Neural progenitor cell (in vitro differentiated cells): ENCODE measurements at places on chromosomes 13 and 19.

DNA sequence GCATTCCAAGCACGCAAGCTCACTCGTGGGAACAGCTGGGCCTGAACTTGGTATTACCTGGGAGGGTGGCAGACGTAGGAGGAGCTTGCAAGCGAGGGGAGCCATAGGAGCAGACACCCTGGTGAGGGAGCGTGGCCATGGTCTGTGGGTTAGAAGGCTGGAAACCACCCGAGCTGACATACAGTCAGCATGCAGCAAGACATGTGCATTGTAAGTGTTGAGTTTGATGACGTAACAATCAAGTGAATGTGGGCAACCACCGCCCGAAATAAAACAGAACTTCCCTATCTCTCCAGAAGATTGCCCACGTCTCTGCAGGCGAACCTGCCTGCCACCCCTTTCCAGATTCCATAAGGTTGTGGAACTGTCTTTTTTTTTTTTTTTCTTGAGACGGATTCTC lies 26.8 kb downstream of the UBXN6 start:
- DNase-seq: no peak

- DNase-seq: no peak
These were observed 10.6 kb upstream of the ZNF556 start for GRCh38 chr19:2856457-2857050.

- DNase-seq: no peak
These were observed 10.3 kb downstream of the SCEL start for GRCh38 chr13:77545626-77546412.

- DNase-seq: no peak
These were observed 617.0 kb downstream of the UQCRFS1 start for GRCh38 chr19:28595722-28596480.

GRCh38 chr19:46435009-46435408 lies 6.3 kb upstream of the PNMA8C start:
- no peak for DNase-seq

GRCh38 chr13:97459215-97459777 lies 25.3 kb downstream of the RAP2A start:
- no peak for DNase-seq

DNA sequence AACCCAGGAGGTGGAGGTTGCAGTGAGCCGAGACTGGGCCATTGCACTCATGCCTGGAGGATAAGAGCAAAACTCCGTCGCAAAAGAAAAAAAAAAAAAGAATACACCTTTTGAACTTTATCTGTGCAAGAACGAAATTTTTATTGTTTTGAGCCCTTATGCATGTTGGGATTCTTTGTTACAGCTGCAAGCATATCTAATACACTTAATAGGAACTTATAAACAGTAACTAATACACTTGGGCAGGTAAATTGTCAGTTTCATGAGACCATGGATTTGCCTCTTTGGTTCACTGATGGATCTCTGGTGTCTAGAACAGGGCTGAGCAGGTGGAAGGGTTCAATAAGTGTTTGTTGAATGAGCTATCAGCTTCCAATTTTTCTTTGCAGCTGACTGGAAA lies 108.1 kb downstream of the CACNA1A start:
- DNase-seq: no peak

- no peak for DNase-seq
These were observed 38.1 kb upstream of the RANBP3 start for GRCh38 chr19:6015841-6016545.

- DNase-seq: no peak
These were observed 62.4 kb downstream of the TEX29 start for GRCh38 chr13:111382877-111383276.

DNA sequence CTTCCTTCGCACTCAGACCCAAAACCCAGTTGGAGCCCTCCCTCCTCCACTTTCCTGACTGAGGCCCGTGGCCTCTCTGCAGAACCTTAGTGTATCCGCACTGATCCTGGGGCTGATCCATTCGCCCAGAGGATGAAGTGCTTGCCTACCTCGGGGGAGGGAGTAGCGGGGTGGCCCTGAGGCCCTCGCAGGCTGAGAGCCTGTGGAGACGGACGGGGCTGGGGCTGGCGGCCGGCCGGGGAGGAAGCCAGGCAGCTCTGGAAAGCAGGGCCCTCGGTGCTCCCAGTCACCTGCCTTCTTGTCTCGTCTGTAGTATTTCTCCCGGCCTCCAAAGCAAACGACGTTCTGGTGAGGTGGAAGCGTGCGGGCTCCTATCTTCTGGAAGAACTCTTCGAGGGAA lies 1.3 kb downstream of the PROZ start:
- DNase-seq: no peak

DNA sequence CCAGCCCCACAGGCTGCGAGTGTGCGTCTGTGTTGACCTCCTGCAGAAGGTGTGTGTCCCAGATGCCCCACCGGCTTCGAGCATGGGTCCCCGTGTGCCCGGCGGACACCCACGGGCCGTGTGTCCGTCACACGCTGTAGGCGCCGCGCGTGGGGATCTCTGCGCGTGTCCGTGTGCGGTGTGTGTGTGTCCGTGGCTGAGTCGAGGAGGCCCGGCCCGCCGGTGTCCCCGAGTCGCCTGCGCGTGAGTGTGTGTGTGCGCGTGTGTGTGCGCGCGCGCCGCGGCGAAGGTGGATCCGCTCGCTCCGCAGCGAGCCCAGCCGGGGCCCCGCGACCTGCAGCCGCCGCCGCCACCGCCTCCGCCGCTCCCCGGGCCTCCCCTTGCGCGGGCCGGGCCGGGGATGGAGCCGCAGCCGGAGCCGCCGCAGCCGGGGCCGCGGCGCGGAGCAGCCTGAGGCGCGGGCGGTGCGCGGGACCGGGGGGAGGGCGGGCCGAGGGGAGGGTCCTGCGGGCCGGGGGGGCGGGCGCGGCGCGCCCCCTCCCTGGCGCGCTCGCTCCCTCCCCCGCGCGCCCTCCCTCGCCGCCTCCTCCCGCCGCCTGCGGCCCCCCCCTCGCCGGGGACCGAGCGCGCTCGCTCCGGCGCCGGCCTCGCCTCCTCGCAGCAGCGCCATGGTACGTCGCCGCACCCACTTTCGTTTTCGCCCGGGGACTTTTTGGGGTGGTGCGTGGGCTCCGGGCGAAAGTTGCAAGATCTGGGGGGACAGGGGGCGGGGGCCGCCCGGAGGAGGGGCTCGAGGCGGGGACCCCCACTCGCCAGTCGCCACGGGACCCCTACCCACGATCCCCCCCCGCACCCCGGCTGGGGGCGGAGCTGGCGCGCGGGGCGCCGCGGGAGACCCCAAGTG lies 7.1 kb upstream of the NFIC start:
- peak; percentile 60 for DNase-seq

DNA sequence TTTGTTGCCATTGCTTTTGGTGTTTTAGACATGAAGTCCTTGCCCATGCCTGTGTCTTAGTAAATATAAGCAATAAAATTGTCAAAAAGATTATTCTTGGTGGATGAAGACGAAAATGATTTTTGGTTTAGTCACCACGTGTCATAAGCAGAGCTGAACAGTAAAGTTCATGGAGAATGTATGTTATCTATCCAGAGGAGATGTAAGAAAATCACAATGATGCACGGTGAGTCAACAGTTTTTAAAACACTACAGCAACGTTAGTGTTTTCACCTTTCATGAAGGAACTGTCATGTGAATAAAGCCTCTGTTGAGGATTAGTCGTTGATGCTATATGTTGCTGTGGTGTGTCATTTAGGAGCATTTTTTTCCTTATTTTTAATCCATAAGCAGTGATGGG lies 137.6 kb downstream of the GPC6 start:
- DNase-seq: no peak

DNA sequence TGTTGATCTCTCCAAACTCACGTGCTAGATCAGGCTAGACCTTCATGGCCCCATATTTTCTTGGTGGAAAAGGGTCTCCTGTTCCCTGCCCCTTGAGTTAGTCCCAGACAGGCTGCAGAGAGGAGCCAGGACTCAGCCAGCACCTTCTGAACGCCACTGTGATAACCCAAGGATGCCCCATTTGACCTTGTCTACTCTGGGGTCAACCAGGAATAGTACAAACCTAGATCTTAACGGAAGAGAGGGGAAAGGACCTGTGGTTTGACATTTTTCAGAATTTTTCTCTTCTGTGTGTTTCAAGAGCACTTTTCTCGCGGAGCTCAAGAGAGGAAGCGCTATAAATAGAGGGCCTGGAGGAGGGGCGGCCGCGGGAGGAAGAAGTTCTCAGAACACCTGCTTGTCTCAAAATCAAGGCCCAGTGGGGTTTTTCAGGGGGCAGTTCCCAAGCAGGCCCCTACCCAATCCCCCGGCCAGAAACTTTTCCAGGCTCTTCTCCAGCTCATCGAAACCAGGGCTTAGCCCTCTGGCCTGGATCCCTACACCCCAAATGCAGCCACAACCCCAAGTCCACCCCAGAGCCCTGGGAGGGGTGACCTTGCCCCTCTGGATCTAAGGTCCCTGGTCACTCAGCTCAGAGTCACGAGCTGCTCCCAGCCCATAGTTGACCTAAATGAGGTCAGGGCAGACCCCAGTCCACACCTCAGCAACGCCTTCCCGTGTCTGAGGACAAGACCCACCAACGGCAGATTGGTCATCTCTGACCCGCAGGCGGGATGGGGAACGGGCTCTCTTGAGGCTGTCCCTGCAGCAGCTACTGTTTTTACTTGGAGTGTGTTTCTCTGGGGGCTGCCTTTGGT lies 75.6 kb upstream of the TM9SF2 start:
- no peak for DNase-seq

DNA sequence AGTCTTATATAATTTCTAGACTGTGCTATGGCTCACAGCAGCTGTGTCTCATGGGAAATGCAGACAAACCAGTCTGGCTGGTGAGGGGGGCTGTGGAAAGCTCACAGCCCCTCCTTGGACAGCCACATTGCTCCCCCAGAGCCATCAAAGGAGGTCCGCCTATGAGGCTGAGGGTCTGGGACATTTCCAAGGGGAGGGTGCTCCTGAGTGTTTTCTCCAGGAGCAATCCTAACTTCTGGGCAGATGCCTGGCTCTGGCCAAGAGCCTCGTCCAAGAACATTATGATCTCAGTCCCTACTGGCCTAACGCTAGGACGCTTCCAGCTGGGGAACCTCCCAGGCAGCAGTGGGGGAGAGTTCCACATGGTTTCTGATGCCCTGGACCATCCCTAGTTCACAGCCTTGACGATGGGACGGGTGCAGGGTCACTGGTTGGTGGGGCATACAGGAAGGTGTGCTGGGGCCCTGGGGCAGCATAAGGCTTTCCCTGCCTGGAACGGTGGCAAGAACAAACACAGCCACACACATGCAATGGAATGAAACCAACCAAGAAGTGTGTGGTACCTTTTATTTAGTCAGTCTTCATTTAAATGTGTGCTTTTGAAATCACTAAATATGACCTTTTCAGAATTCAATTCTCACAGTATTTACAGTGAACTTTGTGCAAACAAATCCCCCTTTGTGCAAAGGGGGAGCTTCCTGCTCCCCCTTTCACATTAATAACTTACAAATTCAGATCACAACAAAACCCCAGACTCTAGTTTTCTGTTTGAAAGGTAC lies 60.6 kb downstream of the CDADC1 start:
- no peak for DNase-seq

- DNase-seq: no peak
These were observed 59.8 kb downstream of the URI1 start for GRCh38 chr19:30001791-30002190.

DNA sequence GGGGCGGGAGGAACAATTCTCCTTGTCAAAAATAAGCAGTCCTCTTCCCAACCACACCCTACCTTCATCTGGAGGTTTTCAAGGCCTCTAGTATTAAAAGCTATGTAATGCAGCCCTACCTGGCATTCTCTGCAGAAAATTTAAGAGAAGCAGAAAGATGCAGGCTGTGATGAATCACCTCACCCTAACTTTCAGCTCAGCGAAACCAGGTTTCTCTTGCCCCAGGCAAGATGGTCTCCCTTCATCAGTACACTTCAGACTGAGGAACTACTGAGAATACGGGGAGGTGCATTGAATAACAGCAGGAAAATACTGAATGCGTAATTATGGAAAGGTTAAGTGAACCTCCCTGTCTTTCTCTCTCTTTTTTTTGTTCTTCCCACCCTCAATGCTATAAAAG lies 437.6 kb upstream of the KLF12 start:
- DNase-seq: no peak

DNA sequence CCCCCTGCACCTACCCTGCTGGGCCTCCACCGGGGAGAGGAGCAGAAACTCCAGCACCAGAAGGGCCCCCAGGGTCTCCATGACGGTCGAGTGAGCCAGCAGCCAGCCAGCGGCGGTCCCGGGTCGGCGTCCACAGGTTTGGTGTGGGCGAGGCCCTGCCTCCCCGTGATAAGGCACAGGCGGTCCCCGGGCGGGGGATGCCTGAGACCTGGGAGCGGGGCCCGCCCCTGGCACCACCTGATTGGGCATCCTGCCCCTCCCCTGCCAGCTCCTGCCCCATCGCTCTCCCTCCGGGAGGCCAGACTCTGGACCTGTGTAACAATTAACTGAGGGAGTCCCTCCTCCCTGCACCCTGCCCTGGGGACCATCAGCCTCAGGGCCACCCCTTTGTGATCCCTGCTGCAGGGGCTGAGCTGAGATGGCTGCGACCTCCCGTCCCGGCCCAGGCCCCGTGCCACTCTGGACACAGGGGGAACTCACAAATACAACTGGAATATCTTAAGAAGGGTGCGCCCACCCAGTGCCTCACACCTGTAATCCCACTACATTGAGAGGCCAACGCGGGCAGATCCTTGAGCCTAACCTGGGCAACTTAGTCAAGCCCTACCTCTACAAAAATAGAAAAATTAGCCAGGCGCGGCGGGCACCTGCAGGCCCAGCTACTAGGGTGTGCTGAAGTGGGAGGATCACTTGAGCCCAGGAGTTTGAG lies at the start of gene SMIM24:
Gene SMIM24, minus strand, starts transcription at position 143 of the 709 bp plus-strand sequence. Its CDS starts 62 bp downstream, at position 81.
- no peak for DNase-seq

GRCh38 chr13:19601749-19602725 lies 31.4 kb upstream of the MPHOSPH8 start:
- peak; percentile 77 for DNase-seq

- DNase-seq: peak; percentile 97
These were observed at the start of gene ZNF625 for GRCh38 chr19:12156223-12157058. Gene ZNF625 (minus strand): TSS chr19:12156734. CDS start chr19:12156558, 176 bp downstream.

- no peak for DNase-seq
These were observed 172.7 kb upstream of the MAB21L1 start for GRCh38 chr13:35649162-35649561.

GRCh38 chr13:32117001-32117400 lies 85.4 kb downstream of the FRY start:
- DNase-seq: no peak

DNA sequence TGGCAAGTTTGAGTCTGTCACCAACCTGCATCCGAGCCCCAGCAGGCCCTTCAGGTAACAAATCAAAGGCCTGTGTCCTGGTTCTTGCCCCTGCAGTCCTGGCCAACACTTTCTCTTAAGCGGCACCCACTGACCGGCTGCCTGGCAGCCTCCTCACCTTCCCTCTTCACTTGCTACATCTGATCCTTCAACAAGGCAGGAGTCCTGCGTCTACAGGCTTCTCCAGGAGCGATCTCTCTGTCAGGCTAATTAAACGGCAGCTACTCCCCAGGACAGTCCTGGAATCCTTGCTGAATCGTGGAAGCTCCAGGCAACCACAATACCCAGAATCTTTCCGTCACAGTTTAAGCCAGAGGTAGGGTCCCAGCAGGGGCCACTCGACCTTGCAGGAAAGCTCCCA lies 41.1 kb upstream of the GAS6 start:
- DNase-seq: no peak

- peak; percentile 70 for DNase-seq
These were observed 1.5 kb downstream of the ONECUT3 start for GRCh38 chr19:1754636-1755466.
